AG20443 (cell line): ENCODE measurements at places on chromosomes 2 and 18.
A peak's percentile ranks its signal among the peaks of the same experiment; 100 is the strongest.

- DNase-seq = no peak
These were observed 87.6 kb downstream of the ACKR3 start for GRCh38 chr2:236657215-236657614.

DNA sequence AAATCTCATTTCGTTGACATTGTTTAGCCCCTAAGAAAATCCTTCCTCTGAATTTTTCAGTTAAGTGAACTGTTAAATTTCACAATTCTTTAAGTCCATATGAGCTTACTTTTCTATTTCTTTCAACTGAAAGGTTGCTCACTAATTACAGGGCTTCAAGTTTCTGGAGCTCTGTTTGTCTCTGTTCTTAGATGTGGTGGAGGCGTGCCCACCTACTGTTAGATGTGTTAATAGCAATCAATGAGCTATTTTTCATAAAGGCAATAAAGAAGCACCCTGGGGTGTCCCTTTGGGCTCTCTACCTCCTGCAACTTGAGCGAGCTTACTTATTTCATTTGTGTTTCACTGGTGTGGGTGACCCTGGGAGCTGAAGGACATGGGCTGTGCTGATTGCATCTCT, 25.0 kb downstream of the CREG2 start:
- DNase-seq = no peak

GRCh38 chr2:16256601-16257321, 316.4 kb downstream of the MYCN start:
- DNase-seq = no peak

DNA sequence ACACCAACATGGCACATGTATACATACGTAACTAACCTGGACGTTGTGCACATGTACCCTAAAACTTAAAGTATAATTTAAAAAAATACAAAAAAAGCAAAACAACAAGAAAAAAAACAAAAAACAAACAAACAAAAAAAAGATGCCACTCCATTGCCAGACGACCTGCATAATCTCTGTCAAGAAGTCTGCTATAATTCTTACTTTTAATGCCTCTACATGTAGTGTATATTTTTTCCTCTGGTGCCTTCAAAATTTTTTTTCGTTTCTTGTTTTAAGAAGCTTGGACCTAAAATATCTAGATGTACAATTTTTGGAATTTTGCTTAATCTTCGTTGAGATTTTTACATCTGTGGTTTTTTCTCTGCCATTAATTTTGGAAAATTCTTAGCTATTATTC, 235.6 kb upstream of the ZNF521 start:
- DNase-seq = no peak

GRCh38 chr2:123040506-123040905, 984.6 kb upstream of the CNTNAP5 start:
- DNase-seq = no peak

- no peak for DNase-seq
These were observed 23.1 kb downstream of the LRRFIP1 start for GRCh38 chr2:237650455-237650850.

DNA sequence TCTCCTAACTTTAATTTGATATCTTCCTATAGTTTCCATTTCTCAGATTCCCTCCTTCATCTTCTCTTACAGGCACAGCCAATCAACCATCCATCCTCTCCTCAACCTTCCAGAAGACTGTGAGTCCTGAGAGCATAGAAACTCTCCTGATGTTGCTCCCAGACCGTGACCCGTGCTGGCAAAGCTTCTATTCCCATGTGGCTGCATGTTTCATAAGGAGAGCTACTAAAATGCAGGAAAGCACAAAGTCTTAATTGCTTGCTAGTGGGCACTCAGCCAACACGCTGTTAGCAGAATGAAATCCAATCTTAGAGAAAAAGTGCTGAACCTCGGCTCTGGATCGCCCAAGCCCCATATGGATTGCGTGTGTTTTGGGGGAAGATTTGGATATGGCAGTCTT, 1244.7 kb upstream of the ZEB2 start:
- no peak for DNase-seq

DNA sequence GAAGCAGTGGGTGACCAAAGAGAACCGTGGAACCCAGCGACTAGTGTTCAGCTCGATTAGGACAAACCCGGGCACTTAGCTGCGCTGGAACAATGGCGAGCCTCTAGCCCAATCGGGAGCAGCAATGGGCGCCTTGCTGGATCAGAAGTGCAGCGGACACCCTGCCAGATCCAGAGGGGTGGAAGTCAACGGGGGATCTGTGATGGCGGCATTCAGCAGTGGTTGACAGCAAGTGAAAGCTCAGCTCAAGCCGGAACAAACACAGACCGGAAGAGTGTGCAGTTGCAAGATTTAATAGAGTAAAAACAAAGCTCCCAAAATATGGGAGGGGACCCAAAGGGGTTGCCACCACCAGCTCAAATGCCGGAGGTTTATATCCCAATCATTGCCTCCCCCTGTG, 478.7 kb upstream of the REG3G start:
- DNase-seq = no peak

- peak; percentile 35 for DNase-seq
These were observed 49.3 kb downstream of the SLC39A10 start for GRCh38 chr2:195706161-195706900.

DNA sequence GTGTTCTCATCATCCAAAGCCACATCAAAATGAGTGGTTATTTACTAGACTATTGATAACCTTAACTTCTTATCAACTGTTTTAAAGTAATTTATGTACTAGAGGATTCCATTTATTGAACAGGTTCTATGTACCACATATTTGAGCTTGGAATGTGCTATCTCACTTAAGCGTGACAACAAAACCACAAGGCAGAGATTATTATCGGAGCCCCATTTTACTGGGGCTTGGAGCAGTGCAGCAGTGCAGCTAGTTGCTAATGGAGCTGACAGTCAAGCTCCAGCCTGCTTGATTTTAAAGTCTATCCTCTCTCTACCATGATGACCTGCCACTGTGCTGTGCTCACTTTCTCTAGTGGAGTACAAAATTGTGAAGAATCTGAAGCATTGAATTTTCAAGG, 24.6 kb downstream of the GCG start:
- no peak for DNase-seq

GRCh38 chr2:36359067-36359466, 3.5 kb downstream of the CRIM1 start:
- DNase-seq = no peak

DNA sequence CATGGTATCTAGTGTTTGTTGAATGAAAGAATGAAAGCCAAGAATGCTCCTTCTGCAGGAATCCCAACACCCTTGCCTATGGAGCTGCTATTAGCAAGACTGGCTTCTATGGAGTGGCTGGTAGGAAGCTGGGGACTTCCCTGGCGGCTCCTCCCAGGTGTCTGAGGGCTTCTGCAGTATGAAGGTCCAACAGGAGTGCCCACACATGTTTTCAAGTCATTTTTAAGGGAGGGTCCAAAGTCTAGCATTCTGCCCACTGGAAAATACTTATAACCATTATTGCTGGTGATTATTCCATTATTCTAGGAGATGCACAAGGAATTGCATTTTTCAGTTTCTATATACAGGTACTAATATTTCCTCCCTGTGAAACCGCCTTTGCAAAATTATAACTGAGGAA, 21.9 kb upstream of the NPC1 start:
- DNase-seq = no peak

DNA sequence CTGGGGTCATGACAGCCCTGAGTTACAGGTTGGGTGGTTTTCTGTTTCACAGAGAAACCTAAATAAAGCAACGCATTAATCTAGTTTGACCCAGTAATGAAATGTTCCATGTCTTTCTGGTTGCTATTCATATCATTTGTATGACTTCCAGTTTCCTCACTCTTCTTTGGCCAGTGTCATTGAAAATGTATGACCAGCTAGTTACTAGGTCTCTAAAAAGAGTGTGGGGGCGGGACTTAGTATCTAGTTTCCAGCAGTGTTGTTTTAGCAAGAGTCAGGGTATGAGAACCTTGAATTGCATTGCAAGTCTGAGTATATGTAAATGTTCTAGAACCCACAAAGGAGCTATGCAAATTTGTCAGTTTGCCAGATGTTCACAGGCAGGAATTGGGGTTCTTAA, 47.7 kb downstream of the SLC9A2 start:
- DNase-seq = no peak

DNA sequence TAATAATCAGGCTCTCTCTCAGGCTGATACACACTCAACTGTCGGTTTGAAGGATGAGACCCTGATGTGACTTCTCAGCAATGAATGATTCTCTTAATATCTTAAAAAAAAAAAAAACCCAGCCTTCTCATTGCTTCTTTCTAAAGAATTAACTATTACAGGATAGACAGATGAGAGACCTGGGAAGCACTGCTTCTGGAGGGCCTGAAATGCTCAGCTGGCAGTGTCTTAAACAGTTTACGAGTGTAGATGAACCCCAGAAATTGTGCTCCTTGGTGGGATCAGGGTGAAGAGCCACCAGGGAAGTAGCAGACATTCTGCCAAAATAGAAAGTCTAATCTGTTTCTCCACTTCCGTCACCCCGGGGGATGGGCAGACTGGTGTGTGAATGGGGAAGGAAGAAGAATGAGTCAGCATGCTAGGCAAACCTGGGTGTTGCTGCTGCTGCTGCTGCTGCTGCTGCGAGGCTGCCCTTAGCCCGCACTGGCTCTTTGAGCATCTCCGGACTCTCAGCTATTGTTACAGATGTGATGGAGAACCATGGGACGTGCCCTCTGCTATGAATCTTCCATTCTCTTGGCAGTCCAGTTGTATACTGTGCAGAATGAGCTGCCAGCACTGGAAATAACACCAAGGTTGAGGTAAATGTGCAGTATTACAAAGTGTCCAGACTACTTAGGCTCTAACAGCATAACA, 158.4 kb downstream of the SETBP1 start:
- peak; percentile 75 for DNase-seq
